ENCODE measurements at places on chromosomes 7 and 10.

DNA sequence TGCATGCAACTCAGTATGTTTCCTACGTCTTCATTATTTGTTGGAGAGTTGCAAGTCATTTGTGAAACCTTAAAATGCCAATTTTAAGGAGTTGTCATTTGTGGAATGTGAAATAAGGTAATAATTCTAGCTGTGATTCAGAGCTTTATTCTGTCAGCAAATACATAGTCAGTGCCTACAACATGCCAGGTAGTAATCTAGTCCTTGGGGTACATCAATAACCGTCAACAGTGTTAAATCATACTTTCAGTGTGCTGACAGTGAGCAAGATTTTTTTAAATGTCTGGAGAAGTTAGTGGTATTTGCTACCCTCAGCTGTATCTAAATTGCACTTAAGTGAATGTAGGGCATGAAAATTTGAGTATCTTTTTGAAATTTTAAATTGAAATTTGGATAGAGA is 36.7 kb downstream of the MPLKIP start:
- no peak for DNase-seq

DNA sequence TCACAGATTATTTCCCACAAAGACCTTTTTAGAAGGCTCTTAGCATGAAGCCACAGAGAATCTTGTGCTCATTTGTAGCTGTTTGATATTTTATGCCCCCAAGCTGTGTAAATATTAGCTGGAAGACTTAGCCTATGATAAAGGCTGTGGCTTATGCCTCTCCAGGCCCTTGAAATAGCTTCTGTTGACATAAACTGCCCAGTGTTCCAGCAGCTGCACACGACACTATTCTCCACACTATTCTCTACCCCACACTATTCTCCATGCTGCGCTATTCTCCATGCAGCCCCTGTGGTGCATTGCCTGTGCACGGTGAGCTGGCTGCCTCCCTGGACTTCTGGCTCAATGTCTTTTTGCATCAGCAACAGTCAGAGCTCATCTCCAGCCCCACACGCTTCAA is 13.1 kb downstream of the DDC start:
- DNase-seq, result no peak

DNA sequence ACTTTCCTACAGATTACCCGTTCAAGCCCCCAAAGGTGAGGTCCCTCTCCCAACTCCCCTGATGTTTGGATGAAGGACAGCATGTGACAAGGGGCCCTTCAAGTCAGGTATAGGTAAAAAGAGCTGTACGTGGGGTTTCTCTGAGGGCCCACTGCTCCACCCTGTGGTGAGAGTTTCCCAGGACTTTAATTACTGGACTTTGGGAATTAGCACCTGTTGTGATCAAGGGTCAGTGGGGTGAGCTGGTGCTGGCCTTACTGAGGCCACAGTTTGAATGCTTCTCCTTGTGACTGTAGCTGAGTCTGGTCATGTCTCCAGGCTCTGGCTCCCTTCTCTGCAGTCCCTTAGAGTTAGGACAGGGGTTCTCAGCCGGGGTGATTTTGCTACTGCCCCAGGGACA is 16.8 kb downstream of the UBE2D4 start:
- no peak for DNase-seq

DNA sequence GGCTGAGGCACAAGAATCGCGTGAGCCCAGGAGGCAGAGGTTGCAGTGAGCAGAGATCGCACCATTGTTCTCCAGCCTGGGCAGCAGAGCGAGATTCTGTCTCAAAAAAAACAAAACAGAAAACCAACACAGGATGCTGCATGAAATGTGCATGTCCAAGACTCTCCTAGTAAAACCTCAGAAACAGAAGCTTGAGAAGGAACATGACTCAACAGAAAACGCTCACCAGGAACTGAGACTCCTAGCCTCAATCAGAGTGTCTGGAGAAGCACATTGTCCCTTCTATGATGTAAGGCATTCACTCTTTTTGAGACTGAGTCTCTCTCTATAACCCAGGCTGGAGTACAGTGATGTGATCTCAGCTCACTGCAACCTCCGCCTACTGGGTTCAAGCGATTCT is 168.3 kb downstream of the MYOF start:
- no peak for DNase-seq

DNA sequence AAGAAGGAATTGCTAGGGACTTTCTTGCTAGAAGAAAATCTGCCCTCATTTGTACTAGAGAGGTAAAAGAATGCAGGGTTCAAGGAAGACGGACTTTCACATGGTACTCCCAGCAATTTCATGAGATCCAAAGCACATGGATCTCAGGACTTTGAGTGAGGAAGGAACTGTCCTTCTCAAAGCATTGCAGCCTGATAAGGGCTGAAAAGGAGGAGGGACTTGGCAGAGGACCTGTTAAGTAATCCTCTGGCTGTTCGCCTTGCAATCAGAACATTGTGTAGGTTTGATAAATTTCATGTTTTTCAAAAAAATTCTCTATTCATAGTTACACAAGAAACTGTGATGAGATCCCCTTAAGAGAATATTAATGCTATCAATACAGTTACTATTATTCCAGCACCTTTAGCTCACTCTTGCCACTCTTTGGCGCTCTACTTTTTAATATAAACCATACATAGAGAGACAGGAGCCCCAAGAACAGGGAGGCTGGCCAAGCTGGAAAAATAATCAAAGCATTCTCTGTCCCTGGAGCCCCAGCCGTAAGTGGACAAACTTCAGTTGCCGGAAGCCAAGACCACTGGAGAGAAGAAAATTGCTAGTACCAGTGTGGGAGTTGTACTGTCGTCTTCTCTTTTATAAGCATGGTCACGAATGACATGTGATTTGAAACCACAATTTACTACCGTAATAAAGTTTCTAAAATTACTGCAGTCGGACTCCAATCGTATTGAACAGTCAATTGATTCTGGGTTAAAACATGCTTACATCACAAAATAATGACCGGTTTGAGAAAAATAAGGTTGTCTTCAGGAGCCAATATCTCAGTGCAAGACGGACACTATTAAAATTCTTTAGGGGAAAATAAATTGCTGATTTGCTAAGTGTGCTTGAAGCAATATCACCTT is 424.4 kb downstream of the SDK1 start:
- no peak for DNase-seq

DNA sequence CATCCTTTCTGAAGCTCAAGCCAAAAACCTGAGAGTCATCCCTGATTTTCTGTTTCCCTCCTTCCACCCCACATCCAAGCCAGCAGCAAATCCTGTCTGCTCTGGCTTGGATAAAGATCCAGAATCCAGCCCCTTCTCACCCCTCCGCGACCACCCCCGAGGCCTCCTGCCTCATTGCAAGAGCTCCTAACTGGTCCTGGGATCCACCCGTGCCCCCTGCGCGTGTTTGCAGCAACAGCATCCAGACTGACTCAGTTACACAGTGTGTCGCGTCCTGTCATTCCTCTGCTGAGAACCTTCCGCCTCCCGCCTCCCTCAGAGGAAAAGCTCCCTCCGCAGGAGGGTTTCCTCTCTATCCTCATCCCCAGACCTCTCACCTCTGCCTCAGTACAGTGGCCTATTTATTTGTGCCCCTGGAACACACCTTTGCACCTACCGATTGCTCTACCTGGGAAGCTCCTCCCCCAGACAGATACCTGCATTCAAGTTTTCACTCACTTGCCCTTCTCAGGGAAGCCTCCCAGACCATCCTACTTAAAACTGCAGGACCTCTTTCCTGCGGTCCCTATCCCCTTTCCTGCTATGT is 21.6 kb upstream of the GRID1 start:
- DNase-seq, result no peak

GRCh38 chr7:158602905-158603772 is 15.5 kb upstream of the PTPRN2 start:
- no peak for DNase-seq

- DNase-seq, result no peak
Measured at GRCh38 chr10:33111488-33112051, 153.5 kb upstream of the ITGB1 start.

- no peak for DNase-seq
Measured at GRCh38 chr10:32263300-32263699, 83.7 kb downstream of the EPC1 start.

DNA sequence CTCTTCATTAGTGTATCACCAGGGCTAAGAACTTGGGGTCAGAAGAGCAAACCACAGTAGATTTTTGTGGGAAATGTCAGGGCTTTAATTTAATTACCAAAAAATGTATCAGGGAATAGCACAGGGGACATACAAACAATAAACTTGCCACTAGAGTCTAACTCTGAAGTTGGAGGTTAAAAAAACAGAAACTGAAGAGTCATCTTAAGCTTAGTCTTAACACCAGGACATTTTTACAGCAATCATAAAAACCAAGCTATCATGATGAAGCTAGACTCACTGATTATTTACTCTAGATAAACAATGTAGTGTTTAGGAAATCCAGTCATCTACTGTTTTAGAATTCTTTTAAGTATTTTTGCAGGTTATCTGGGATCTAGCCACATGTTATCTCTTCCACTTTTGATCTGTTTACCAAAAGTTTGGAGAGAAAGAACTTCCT is 48.4 kb upstream of the GLI3 start:
- DNase-seq, result no peak

- no peak for DNase-seq
Measured at GRCh38 chr7:7099584-7100014, 82.7 kb upstream of the C1GALT1 start.

DNA sequence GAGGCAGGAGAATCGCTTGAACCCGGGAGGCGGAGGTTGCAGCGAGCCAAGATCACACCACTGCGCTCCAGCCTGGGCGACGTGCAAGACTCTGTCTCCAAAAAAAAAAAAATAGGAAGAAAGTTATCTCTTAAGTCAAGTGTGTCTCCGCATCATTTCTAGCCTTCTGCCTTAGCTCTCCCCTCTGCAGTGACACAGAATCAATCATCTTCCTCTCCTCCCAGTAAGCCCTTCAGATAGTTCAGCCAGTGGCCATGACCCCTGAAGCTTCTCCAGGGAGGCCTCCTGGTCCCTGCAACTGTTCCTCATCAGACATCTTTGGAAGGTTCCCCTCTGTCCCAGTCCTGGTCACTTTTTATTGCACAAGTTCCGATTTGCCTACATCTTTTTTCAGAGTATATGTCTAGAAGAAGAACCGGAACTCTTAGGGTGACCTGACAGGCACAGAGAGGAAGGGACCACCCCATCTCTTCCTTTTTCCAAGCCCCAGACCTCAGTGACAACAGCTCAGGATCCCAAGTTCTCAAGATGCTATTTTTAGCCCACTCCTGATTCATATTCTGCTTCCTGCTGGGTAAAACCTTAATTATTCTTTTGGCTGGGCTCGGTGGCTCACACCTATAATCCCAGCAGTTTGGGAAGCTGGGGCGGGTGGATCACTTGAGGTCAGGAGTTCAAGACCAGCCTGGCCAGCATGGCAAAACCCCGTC is 6.6 kb upstream of the RHBDD2 start:
- no peak for DNase-seq

- no peak for DNase-seq
Measured at GRCh38 chr7:45924283-45924682, 3.2 kb upstream of the IGFBP3 start.
